NCI-H2171 (cell line): ENCODE measurements at places on chromosomes 2 and 18.
A peak's percentile ranks its signal among the peaks of the same experiment; 100 is the strongest.

DNA sequence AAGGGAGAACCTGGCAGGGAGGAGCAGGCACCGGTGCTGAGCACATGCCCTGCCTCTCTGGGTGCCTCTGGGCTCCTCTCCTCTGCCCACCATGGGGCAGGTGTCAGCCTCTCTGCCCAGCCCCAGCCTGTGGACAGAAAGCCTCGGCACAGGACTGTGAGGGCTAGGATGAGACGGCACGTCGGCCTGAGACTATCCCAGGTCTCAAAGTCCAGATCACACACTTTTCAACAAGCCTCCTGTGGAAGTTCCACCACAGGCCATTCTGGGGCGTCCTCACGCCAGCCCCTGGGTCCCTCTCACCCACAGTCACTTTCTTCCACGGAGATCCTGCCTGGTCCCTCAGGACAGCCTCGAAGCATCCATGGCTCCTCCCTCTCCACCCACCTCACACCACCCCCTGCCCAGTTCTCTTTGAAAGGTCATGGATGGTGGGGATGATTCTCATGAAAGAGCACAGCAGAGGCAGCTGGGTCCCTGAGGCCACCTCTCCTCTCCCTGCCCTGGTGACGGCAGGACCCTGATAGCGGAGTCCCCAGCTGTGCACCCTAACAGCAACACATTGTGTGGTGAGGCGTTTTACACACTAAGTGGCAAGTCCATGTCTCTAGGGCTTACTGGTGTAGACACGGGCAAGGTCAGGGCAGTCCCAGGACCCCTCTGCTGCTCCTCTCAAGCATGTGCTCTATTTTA lies 569.4 kb upstream of the SALL3 start:
- DNase-seq = no peak

GRCh38 chr2:215143458-215143857 lies 5.0 kb upstream of the ABCA12 start:
- DNase-seq = no peak

GRCh38 chr2:160970052-160970965 lies 189.9 kb upstream of the TANK start:
- DNase-seq = peak; percentile 74

DNA sequence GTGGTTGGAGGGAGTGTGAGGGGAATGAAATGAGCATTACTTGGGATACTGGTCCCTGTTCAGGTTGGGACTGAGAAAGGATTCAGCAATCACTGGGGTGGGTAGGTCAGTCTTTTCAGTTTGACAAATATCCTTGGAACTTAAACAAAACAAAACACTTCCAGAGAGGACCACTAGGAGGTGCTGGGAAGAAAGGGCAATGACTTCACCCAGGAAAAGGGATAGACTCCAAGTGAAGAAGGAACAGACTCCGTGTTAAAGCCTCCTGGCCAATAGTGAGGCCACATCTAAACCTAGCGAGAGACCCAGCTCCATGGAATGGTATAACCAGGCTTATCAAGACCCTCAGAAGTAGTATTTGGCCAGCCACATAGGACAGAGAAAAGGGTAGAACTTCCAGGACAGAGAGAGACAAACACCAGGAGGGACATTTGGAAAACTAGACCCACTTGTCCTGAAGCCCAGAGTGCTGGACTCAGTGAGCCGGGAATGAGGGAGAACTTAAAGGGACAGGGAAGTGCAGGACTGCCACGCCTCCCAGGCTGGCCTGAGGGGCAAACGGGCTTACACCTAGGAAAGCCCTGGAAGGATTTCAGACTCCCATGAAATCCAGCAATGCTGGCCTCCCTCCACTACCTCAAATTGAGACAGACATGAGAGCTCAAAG lies 19.6 kb upstream of the KCNG3 start:
- DNase-seq = no peak

- no peak for DNase-seq
These were observed 22.9 kb upstream of the GPR55 start for GRCh38 chr2:230947908-230948365.

GRCh38 chr2:69381337-69381737 lies 5.7 kb downstream of the GFPT1 start:
- no peak for DNase-seq

DNA sequence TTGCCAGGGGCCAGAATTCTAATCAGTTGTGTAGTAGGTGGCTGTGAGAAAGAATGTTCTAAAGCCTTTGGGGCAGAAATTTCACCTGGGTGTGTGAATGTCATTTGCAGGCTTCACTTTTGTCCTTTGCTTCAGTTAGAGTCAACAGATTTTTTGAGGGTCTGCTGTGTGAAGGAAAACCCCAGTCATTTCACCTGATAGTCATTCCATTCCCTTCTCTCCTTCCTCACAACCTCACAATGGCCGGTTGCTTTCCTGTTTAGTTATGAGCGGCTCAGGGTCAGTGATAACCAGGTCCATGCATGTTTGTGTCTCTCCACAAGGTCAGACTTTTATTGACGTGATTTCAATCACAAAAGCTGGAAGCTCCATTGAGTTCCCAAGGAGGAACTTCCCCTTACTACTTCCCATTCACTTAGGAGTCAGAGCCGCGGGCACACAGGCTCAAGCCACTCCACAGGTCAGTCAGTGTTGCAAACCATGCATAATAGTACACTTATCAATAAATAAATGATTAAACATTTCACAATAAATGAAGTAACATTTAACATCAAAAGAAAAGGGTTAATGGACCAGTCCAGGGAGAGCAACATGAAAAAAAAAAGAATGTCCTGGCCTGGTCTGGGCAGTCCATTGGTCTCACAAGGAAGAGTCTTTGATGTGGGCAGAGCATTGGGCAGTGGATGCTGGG lies 74.3 kb downstream of the NPAS2 start:
- DNase-seq = no peak

- peak; percentile 1 for DNase-seq
These were observed 250.9 kb downstream of the IRS1 start for GRCh38 chr2:226548732-226549131.

GRCh38 chr18:59573962-59574361 lies 123.3 kb downstream of the CCBE1 start:
- DNase-seq = no peak

GRCh38 chr2:129812071-129812470 lies 167.4 kb upstream of the RAB6C start:
- no peak for DNase-seq

DNA sequence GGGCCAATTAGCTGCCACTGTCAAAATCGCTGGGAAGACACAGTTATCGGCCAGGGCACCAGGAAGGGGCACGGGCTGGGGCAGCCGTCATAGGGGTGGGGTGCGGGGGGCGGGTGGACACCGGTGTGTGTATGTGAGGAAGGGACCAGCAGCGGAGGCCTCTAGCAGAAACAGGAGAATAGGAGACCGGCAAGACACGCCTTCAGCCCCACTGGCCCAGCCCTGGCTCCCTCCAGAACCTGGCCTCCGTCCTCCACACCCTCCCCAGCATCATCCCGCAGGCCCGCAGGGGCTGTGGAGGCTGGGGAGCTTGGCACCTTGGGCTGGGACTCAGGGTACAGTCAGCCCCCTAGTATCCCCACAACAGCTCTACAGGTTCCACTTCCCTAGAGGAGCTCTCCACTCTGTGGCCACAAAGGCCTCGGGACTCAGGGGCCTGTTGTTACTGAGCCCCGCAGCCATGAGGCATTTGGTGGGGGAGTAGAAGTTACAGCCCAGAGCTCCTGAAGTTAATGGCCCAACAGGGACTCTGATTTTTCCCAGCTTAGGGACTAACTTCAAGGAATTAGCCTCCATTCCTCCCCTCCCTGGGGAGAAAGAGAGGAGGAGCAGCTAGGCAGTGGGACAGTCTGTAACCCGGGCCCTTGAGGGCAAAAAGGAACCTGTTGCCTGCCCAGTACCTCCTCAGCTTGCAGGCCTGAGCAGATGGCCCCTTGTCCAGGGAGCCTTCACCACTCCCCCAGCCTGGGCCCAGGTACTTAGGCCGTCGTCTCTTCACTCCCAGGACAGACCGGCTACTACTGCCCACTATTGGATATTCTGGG lies 19.9 kb downstream of the SH2D6 start:
- DNase-seq = no peak

DNA sequence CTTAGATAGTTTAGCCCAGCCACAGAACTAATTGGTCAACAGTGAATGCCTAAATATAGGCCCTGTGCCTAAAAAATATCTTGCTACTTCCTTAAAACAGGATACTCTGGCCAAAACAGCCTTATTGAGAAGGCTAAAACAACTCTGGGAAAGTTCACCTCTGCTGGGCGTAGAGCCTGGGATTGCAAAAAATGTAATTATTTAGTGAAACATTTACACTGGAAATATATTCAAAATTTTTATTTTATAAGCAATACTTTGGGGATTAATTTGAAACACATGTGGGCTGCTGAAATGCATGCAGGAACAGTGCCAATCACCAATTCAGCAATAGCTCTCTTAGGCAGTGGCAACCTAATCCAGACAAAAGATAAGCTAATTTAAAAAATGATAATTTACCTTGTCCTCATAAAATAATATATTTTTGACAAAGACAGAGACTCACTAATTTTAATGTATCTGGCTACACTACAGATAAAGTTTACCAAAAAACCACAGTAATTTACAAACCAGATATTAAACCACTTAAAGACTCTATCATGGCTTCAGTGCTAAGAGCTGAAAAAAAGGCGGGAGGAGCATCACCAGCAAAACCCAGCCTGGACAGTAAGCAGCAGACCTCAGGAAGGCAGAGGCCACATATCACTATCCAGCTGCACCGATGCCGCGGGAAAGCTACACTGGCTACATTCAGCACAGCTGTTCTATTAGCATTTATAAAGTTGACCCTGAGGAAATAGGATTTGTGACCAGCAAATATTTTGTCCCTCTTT lies 18.5 kb downstream of the TRAK2 start:
- no peak for DNase-seq
